ENCODE measurements at places on chromosomes 1 and 21.
A peak's percentile ranks its signal among the peaks of the same experiment; 100 is the strongest.

- DNase-seq = no peak
These were observed 74.8 kb upstream of the ACTL8 start for GRCh38 chr1:17680308-17680707.

- DNase-seq = no peak
These were observed 137.4 kb upstream of the VAMP3 start for GRCh38 chr1:7633506-7634245.

GRCh38 chr21:36030581-36031189 lies 29.6 kb downstream of the SETD4 start:
- DNase-seq = no peak

DNA sequence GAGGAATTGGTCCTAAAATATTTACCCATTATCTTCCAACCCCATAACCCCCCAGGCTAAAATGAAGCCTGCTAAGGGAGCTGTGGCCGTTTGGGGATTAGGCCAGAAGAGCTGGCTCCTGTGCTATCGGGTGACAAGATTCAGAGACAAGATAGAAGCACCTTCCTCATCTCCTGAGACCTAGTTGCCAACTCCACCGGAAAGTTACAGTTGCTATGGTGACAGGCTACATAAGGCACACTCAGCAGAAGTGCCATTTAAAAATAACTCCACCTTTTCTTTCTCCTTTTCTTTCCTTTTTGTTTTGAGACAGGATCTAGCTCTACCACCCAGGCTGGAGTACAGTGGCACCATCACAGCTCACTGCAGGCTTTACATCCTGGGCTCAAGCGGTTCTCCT lies 43.6 kb upstream of the ROR1 start:
- no peak for DNase-seq

DNA sequence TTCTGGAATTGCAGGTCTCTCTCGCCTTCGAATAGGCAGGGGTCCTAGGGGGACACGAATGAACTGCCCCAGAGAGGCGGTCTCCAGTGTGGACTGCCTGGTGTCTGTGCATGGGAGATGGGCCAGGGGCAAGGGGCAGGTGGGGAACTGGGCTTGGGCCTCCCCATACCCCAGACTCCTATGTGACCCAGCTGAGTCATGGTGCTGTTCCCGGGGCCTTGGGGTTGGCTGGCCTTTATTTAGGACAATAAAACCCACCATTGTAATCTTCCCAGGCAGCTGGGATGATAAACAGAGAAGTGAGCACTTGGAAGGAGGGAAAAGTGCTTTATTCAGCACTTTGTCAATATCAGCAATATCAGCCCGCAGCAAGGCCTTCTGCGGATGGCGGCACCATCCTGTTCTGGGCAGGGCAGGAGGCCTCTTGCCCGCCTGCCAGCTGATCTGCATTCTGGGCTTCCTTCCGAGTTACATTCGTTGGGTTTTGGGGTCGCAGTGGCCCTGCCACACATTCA lies 209.0 kb upstream of the TMEM51 start:
- no peak for DNase-seq

DNA sequence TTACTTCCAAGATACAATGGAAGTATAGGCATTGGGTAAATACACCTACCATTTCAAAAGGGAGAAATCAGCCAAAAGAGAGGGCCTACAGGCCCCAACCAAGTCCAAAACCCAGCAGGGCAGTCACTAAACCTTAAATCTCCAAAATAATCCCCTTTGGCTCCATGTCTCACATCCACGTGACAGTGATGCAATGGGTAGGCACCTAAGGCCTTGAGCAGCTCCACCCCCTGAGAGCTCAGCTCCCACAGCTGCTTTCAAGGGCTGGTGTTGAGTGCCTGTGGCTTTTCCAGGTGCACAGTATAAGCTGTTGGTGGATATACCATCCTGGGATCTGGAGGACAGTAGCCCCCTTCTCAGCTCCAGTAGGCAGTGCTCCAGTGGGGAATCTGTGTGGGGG lies 72.5 kb downstream of the UROD start:
- no peak for DNase-seq

- DNase-seq = peak; percentile 15
These were observed 1.9 kb downstream of the FTCD start for GRCh38 chr21:46153247-46154154.

- no peak for DNase-seq
These were observed 60.0 kb downstream of the SLC66A1 start for GRCh38 chr1:19372136-19372514.

GRCh38 chr1:96710708-96711477 lies 10.7 kb upstream of the PTBP2 start:
- DNase-seq = no peak

DNA sequence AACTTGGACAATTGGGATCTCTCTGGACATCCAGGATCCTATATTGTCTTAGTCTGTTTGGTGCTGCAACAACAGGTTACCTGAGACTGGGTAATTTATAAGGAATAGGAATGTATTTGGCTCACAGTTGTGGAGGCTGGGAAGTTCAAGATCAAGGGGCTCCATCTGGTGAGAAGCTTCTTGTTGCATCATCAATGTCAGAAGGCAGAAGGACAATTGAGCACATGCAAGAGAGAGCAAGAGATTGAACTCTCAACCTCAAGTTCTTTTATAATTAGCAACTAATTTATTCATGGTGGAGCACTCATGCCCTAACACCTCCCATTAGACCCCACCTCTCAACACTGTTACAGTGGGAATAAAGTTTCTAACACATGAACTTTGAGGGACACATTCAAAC lies 124.7 kb upstream of the ETV3 start:
- DNase-seq = no peak

GRCh38 chr1:96208428-96208827 lies 513.2 kb upstream of the PTBP2 start:
- DNase-seq = no peak

- no peak for DNase-seq
These were observed 67.5 kb upstream of the DUSP10 start for GRCh38 chr1:221809091-221810029.

DNA sequence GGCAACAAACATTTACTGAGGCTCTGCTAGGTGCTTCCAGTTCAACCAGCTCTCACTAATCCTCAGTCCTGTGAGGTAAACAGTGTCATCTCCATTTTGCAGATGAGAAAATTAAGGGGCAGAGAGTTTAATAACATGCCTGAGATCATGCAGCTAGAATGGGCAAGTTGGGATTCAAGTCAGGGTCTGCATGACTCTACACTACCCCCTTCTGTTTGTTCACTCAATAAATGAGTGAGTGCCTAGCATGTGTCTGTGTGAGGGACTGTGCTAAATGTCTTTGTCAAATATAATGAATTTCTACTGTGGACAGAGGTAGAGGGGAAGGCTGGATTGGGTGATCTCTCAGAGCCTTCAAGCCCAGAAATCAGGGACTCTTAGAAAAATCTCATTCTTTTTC lies 4.5 kb downstream of the PEF1 start:
- DNase-seq = no peak

GRCh38 chr21:15022608-15023261 lies 42.1 kb downstream of the NRIP1 start:
- DNase-seq = no peak

DNA sequence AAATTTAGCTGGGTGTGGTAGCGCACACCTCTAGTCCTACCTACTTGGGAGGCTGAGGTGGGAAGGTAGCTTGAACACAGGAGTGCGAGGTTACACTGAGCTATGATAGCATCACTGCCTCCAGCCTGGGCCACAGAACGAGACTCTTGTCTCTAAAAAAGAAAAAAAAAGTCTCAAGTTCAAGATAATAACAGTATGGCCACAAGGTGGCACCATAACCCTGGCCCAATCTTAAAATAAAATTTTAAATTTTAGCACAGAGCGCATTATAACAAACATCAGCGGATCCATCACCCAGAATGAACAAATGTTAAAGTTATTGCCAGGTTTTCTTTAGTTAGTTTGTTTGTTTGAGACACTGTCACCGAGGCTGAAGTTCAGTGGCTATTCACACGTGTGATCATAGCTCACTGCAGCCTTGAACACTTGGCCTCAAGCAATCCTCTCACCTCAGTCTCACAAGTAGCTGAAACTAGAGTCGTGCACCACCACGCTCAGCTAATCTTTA lies 2.9 kb upstream of the HTR6 start:
- DNase-seq = peak; percentile 17

- no peak for DNase-seq
These were observed 1485.7 kb downstream of the KCNT2 start for GRCh38 chr1:195122497-195122896.

DNA sequence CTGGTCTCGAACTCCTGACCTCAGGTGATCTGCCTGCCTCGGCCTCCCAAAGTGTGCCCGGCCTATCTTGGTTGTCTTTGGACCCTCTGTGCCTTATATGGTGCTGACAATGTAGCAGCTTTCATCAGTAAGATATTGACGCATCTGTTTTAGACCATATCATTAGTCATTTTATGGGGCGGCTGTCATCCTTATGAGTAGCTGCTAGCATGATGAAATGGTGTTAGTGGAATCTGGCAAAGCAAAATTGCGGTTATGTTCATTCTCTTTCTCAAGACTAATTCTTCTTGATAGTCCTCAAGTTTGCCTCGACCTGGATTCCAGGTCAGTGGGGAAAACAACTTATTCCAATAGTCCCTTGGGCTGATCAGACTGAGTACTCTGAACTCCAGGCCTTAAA lies 199.9 kb downstream of the PRDM2 start:
- DNase-seq = no peak

DNA sequence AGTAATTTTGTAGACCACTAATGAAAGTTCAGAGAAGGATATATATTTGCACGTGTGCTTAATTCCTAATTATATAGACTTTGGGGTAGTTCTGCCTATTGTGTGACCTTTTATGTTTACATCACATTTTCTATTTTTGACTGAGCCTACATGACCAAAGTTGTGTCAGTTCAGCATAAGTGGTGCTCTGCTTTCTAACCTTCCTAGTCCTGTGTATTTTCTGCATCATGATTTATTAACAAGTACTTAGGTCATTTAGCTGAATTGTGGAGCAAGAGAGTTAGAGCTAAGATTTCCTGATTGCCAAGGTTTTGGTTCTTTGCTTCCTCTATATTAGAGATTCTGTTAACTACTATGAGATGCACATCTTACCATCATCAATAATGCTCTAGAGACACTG lies 176.0 kb downstream of the C1orf21 start:
- DNase-seq = no peak

DNA sequence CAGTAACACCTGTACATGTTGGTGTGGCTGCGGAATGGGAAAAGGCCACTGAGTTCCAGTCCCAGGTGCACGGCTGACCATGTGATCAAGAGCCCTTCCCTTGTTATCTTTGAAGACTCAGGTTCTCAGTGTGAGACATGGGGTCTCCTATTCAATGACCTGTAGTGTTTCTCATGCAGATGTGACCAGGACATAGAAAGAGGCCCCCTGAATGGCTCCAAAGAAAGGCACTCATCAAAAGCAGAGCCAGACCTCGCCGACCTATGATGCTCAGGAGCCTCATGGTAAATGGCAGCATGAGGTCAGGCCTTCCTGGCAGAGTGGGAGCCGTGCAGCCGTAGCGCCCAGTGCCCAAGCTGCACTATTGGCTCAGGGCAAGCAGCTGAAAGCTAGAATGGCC lies 42.3 kb upstream of the HAO2 start:
- DNase-seq = no peak

- DNase-seq = peak; percentile 5
These were observed 3.8 kb downstream of the SMG7 start for GRCh38 chr1:183476081-183476480.

DNA sequence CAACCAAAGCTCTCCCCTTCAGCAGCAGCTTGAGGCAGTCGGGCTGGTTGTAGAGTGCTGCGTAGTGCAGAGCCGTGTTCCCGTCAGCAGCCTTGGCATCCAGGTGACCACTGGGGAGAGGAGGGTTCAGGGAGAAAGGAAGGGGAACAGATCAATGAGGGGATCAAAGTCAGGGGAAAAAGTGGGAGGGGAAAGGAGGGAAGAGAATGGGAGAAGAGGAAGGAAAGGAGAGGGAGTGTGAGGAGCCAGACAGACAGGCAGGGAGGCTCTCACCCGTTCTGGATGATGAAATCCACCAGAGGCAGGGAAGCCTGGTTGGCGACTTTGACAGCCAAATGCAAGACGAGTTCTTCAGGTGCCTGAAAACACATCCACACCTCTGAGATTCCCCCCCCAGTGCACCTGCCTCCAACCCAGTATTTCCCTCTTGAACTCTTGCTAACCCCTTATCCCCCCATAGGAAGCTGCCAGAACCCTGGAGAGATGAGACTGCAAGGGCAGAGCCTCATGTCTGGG lies 9.8 kb upstream of the TCEA3 start:
- no peak for DNase-seq

DNA sequence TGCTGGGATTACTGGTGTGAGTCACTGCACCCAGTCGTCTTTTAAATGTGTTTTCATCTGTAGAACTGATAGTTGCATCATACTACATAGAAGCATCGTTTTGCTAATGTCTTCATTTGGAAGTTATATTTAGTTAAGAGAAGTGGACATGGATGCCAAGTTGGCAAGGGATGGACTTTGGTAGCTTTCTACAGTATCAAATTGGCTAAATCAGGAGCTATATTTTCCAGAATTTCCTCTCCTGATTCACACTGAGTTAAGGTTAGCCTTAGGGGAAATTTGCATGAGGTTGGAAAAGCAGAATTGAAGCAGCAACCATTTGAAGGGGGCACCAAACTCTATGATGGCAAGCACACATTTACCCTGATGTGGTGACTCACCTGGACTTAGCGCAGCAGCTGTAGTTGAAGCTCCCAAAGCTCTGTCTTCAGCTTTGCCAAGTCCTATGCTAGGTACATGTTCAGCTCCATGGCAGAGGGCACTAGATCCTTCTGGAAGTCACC lies 43.9 kb downstream of the DUSP10 start:
- DNase-seq = no peak

DNA sequence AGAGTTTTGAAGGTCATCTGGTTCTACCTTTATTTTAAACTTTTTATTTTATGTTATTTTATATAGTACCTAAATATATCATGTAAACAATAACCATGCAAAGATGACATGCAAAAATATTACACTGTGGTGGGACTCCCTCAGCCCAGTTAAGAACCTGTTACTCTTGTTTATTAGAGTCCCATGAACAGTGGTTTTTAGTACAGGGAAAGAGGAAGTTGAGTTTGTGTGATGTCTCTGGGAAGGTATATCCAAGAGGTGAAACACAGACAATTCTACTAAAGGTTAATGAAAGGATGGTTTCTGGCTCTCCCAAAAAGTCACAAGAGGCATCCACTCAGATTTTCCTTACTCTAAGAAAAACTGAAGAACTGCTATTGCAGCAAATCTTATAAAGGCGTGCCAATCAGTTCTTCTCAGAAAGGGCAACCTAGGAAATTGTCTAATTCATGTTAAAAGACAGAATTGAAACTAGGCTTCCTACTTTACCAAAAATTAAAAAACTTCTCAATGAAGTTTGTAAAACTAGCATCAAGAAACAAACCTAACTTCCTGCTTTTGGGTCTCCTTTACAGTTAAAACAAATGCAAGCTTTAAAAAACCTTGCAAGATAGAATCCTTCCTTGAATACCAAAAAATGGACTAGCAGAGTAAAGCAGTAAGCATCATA lies 19.9 kb downstream of the GFI1 start:
- no peak for DNase-seq

GRCh38 chr1:177044390-177044789 lies 120.1 kb downstream of the ASTN1 start:
- DNase-seq = no peak

DNA sequence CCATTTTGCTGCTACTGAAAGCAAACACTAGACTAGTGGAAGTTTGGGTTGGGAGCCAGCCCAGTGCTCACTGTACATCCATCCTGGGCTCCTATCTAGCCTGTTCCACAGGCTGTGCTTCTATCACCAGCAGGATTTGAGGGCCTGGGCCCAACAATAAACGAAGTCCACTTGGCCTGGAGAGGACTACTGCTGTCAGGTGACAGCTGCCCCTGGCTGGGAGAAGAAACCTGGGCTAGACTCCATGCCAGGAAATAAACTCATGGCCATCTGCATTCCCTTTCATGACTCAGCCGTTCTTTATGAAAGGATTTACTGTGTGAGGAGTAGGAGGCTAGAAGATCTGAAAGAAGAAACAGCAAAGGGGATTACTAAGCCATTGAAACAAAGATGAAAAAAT lies 35.5 kb downstream of the COLGALT2 start:
- DNase-seq = no peak
